ENCODE measurements at places on chromosomes 6 and 20.

DNA sequence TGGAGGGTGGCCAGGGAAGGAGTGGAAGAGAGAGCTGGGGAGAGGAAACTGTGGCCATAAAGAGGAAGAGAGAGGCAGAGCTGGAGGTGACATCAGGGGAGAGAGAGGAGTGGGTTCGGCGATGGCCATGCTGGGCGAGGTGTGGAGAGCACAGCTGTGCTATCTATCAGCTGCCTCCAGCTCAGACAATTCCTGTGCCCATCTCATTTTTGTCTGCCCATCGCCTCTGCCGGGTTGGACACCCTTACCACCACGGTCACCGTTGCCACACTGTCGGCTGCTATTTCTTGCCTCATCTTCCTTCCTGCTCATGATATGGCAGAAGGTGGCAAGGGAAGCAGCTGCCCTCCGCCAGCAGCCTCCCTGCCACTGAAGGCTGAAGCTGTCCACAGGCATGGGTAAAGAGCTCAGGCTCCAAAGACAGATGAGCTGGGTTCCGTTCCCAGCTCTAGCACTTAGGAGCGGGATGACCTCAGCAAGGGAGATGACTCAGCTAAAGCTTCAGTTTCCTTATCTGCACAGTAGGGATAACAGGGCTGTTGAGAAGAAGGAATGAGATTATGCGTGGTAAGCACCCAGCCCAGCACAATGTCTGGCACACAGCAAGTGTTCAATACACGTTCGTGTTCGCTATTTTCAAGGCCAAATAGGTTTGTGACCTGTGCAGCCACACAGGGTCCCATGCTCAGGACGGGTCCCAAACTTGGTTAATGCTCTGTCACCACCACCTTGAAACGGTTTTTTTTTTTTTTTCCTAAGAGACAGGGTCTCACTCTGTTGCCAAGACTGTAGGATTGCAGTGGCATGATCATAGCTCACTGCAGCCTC lies 21.9 kb upstream of the TAF8 start:
- DNase-seq, result no peak

DNA sequence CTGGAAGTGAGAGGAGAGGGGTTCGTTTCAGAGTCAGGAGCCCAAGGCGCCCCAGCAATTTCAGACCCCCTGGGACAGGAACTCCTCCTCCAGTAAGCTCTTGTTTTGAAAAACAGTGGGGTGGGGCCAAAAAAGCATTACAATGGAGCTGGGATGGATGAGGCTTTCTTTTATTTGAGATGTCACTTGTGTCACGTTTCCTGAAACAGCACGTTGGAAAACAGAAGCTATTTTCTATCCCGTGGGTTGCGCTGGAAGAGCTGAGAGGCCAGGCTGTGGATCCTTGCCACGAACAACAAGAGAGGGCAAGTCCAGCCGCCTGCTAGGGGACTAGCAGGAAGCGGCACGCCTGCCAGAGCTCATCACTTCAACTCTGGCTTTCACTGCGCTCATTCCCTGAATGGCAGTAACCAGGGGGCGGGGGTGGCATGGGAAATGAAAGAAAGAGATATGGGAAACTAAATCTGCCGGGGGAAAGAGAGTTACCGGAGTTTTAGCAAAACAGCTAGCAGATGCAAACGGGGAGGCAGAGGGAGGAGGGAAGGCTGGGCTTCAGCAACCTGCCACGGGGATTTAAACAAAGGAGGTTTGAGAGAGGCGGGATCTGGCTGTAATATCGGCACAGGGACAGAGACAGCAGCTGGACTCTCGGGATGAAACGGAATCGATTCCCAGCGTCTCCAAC lies 34.6 kb downstream of the GCNT2 start:
- DNase-seq, result peak; percentile 41

- DNase-seq, result no peak
Measured at GRCh38 chr20:49483018-49483695, 689 bp upstream of the KCNB1 start.

GRCh38 chr6:144316862-144317195 lies 31.7 kb downstream of the UTRN start:
- no peak for DNase-seq

GRCh38 chr6:101085327-101085726 lies 204.2 kb upstream of the ASCC3 start:
- no peak for DNase-seq

GRCh38 chr20:22512911-22513489 lies 71.4 kb downstream of the FOXA2 start:
- DNase-seq, result no peak

- DNase-seq, result no peak
Measured at GRCh38 chr6:127131772-127132376, 13.4 kb downstream of the RSPO3 start.

GRCh38 chr20:2652724-2653555 lies 508 bp downstream of the NOP56 start:
- no peak for DNase-seq

DNA sequence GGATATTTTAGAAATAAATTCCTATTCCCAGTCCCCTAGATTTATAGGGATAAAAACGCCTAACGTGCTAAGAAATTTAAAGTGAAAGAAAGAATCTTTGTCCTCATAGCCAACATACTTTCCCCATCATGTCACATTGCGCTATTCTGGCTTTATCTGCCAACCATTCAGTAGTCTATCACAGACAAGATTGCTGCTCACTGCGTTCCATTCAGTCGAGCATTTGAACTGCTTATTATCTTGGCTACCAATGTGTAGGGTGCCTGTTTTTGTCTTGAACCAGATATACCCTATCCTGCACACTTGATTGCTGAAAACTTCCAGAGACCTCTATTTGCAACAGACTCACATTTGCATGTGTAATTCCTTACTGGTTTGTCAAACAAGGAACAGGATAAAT lies 751.5 kb downstream of the EPHA7 start:
- no peak for DNase-seq

DNA sequence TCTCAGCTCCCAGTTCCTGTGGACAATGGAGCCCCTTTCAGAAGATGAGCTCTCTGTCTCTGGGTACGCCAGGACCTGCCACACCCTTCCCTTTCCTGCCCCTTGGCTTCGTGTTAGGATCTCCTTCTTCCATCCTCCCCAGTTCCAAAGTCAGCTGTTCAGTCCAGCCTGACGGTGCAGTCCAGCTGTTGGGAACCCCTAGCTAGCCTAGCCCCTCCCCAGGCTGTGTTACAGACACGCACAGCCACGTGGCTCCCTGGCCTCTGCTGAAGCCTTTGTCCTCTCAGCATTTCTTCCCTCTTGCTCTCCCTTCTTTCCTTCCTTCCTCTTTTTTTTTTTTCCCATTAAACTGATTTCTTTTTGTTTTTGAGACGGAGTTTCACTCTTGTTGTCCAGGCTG lies 12.4 kb upstream of the TFAP2C start:
- no peak for DNase-seq

DNA sequence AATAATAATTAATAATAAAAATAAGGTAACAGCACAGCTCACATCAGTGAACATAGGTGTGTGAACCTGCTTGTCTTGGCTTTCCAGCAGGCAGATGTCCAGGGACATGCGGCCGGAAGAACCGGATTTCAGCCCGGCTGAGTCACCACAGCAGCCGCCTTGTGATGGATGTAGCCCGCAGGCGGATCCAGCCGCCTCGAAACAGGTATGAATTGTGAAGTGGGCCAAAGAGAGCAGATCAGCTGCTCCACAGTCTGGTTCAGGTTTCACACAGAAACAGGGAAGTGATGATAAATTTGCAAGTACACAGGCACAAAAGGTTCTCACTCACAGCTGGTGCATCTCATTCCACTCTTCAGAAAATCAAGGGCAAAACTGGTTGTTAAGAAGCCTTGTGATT lies 55.1 kb downstream of the ID4 start:
- peak; percentile 23 for DNase-seq

- DNase-seq, result no peak
Measured at GRCh38 chr6:165804331-165805066, 141.5 kb upstream of the PDE10A start.

DNA sequence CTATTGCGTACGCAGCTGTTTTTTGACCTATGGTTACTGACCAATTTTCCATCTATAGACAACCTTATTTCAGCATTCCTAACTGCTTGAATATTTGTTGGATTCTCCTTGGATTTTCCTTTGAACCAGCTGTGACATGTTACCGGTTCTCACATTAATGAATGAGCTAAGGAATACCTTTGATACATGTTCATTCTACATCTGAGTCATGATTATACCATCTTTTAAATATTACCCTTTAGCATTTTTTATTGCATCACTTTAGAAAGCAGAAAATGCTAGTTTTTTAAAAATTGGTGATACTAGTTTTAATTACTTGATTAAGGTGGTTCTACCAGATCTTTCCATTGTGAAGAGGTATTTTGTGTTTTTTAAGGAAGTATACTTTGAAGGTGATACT lies 1.9 kb upstream of the IGF2R start:
- DNase-seq, result no peak

- DNase-seq, result no peak
Measured at GRCh38 chr20:9139106-9139833, 70.4 kb downstream of the PLCB4 start.

GRCh38 chr6:33662318-33662717 lies 41.2 kb downstream of the ITPR3 start:
- no peak for DNase-seq

DNA sequence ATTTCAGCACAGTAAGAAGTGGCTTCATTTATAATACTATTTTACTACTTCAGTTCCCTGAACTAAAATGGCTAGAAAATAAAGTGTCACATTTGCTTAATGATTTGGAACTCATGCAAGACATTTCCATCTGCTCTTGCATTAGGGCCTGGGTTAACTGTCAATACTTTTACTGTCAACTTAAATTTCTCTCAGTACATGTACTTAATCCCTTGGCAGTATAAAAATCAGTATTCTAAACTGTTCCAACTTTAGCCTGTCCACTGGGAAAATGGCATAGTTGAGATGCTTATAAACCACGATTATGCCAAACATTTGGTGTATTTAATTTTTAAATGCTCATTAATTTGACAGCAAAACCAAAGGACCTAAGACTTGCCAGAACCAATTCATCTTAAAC lies 154.5 kb downstream of the ASCC3 start:
- no peak for DNase-seq

- DNase-seq, result no peak
Measured at GRCh38 chr6:24504287-24504648, 9.5 kb downstream of the ALDH5A1 start.

DNA sequence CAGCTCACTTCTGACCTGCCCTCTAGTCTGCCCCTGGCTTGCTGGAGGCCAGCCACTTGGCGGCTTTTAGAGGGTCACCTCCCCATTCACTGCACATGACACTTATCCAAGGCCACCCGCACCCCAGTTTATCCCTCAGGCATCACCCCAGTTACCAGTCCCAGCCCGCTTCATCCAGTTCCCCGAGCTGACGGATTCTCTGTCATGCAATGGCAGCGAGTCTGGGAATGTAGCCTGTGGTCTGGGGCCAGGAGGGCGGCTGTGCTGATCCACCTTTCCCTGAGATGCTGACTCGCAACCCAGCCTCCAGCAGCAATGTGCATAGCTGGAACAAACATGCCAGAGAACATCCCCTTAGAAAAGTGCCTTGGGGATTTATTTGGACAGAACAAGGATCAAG lies 25.8 kb downstream of the SYNDIG1 start:
- DNase-seq, result no peak

- no peak for DNase-seq
Measured at GRCh38 chr20:19074828-19075516, 137.5 kb upstream of the SLC24A3 start.

- no peak for DNase-seq
Measured at GRCh38 chr20:36519944-36520343, 21.4 kb upstream of the MYL9 start.

DNA sequence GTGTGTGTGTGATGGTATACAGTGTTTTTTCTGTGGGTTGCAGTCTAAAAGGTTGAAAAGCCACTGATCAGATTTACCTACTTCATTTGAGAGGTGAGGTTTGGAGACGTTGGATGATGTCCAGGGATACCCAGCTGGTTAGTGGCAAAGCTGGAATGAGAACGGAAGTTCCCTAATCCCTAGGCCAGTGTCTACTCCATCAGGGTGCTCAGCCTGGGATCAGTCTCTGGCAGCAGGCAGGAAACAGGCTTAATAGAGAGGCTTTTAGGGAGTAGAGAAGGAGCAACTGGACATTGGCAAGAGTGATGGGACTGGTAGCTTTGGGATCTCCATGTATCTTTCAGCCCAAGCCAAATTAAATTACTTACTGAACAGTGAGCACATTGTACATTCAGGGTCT lies 80.7 kb downstream of the C6orf52 start:
- no peak for DNase-seq

DNA sequence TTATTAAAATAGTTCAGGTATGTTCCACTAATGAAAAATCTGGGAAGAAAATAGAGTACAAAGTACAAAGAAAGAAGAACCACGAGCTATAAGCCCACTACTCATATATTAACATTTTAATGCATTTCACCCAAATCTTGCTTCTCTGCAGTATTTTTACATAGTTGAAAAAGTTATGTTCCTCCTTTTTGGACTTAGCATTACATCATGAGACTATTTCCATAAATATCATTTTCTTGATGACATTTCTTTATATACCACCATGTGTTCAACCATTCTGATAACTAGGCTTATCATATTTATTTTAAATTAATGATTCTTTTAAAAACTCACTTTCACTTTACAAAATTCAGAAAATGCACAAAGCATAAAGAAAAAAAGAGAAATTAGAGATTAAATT lies 3.0 kb downstream of the IPCEF1 start:
- no peak for DNase-seq

- DNase-seq, result no peak
Measured at GRCh38 chr6:4692664-4693063, 83.5 kb upstream of the CDYL start.

GRCh38 chr6:5468586-5468985 lies 207.3 kb downstream of the FARS2 start:
- DNase-seq, result no peak

DNA sequence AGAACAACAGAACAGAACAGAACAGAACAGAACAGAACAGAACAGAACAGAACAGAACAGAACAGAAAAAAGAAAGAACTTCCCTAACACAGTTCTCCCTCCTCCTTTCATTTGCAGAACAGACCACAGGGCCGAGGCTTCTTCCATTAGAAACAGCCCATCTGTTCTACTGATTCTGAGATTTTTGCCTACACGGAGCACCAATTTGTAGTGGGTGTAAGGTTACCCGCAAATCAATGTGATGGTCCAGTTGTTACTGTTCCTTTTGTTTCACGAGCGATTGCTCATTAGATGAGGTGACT lies 734 bp upstream of the OGFRL1 start:
- no peak for DNase-seq

DNA sequence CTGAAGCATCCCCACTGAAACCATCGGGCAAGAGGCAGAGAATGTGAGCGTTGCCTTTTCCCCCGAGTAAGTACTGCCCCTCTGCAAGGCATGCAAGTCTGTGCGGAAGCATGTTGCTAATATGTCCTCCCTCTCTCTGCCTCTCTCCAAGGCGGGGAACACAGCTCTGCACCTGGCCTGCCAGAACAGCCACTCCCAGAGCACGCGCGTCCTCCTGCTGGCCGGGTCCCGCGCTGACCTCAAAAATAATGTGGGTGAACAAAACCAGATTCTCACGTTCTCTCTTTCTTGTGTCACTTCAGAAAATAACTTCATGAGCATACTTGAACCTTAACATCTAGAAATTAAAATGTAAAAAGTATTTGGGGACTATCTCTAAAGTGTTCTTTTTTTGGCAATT lies 26.4 kb downstream of the LYRM2 start:
- DNase-seq, result no peak

Measured in NCI-H187 (cell line).